ENCODE measurements at places on chromosomes 3 and 15.

DNA sequence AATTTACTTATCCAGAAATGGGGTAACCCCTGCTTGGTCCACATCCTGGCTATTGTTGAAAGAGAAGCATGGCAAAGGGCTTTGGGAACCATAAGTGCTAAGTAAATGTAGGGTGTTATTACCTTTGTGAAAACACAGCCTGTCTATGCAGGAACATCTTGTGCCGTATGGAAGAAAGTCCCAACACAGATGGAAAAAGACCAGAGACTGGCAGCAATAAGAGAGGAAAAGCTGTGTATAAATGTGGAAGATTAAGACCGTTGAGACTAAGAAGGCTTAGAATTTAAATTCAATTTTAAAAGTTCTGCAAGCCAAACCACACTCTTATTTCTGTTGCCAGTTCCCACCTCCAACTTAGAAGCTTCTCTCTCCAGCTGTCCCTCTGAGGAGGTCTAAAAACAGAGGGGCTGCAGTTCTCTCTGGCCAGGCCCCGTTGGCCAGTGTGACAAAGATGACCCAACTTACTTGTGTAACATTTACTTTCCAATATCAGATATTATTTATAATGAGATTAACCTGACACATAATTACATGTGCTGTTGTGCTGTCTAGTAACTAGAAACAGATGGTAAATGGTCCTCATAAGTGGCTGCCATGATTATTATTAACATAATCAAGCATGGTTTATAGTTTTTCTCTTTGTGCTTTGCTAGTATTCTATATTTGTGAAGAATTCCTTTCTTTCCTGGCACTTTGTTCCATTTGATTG, 7.0 kb downstream of the MINDY4B start:
- no peak for DNase-seq

GRCh38 chr3:16240229-16241023, 24.3 kb downstream of the DPH3 start:
- no peak for DNase-seq

- no peak for DNase-seq
Observed at GRCh38 chr15:75076277-75076676, 52.9 kb downstream of the PPCDC start.

DNA sequence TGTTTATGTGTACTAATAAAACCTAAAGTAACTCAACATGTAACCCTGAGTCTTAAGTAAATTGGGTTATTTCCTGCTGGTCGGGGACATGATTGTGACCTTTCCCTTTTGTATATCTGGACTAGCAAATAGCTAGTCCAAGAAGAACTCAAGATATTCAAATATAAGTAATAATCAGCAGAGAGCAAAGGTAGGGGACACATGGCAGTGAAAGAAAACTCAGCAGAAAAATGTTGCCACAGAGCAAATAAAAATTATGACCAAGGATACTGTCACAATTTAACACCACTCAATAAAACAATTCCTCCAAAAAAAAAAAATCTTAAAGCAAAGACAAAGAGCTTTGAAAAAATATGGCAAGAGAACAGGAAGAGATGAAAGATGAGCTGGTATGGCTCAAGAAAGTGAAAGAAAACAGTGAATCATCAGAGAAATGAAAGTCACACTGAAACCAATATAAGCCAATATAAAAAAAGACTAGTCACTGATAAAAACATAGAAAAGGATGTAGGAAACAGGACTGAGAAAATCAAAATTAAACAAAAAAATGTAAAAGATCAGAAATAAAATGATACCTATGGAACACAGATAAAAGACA, 43.4 kb downstream of the HLTF start:
- DNase-seq = no peak

DNA sequence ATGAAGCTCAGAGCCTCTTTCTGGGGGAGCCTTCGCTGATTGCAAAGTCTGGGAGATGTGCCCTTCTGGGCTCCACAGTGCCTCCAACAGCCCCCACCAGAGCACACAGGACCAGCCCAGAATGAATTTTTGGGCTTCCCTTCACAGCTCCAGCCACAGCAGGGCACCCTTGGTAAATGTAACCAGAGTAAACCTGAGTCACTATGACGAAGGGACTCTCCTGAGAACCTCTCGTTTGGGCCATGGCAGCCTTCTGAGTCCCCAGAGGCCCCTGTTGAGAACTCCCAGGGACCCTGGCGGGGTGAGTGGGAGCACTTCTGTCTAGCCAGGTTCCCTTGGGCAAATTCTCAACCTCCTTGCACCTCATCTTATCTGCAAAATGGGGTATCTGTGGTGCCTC, 20.8 kb downstream of the FAM3D start:
- no peak for DNase-seq

DNA sequence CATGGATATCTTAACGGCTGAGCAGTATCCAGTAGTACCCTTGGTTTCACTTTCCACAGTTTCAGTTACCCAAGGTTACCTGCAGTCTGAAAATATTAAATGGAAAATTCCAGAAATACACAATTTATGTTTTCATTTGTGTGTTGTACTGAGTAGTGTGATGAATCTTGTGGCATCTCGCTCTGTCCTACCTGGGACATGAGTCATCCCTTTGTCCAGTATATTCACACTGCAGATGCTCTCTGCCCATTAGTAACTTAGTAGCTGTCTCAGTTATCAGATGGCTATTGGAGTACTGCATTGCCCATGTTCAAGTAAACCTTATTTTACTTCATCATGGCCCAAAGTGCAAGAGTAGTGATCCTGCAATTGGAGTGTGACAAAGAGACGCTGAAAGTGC, 26.1 kb downstream of the GASK1A start:
- no peak for DNase-seq

- DNase-seq = no peak
Observed at GRCh38 chr3:105022813-105023212, 343.9 kb upstream of the ALCAM start.

DNA sequence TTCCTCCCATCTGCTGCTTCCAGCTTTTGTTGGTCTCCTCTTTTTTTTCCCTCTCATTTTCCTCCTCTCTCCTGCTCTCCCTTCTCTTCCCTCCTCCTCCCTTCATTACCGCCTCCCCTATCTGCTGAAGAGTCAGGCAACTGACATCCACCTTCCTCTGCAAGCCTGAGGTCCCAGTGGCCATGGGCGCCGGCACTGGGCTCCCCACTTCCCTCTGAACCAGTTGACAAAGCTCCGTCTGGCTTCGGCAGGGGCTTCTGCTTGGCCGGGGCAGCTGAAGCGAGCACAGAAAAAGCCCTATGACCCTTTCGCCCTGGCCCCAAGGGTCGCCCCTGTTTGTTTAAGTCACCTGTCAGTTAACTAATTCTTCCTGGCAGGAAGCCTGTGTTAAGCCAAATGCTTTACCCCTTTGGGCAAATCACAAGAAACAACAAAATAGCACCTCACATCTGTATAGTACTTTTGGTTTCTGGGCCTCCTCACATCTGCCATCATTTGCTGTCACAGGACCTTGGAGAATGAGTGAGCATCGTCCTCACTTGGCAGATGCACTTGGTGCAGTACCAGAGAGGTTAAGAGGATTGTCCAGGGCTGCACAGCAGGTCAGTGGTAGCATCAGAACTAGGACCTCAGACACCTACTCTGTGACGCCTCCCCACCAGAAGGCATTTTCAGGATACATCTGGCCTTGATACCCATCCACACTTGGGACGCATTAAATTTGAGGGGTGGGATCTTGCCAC, 27.7 kb downstream of the ITGA11 start:
- no peak for DNase-seq

GRCh38 chr15:42131826-42132806, 24.3 kb downstream of the PLA2G4F start:
- DNase-seq = no peak

DNA sequence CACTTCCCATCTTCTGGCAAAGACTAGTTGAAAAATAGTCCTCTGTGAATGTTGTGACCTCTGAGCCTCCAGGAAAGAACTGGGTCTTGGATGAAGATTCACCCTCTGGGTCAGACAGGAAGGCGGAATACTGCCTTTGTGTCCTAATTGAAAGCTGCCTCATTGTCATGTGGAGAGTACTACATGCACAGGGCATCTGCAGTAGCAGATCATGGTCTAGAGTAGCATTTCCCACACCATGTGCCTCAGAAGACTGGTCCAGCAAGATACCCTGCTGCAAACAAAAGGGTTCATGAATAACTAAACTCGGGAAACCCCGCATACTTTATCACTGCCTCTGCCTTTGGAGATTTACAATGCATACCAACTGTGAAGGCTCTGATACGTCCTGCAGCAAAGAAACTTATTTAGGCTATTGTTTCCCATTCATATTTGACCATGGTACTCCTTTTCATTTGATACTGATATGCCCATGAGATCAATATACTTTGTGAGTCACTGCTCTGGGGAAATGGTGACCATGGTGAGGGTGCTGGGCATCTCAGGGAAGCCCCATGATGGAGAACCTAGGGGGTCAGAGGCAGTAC, 22.7 kb downstream of the IRAK2 start:
- no peak for DNase-seq

GRCh38 chr3:170790647-170791046, 79.3 kb downstream of the RPL22L1 start:
- DNase-seq = no peak

- no peak for DNase-seq
Observed at GRCh38 chr3:146628671-146629070, 23.5 kb upstream of the PLSCR5 start.

DNA sequence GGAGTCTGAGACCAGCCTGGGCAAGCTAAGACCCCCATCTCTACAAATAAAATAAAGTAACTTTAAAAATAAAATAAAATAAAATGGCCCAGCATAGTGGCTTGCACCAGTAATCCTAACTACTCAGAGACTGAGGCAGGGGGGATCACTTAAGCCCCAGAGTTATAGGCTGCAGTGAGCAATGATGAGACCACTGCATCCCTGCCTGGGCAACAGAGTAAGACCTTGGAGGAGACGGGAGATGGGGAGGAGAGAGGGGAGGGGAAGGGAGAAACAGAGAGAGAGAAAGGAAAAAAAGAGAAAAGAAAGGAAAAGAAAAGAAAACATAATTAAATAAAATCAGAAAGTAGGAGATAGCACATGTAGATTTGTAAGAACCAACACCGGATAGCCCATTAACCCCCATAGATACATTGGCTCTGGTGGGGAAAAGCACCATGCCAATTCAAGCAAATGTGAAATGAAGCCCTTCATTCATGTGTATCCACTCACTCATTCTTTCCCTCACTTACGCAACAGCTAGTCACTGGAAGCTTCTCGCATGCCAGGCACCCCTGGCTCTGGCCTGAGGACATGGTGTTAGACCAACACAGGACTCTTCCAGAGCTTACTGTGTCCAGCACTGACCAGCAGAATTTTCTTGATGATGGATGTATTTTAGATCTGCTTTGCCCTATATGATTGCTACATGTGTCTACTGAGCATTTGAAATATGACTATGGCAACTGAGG, 183.2 kb downstream of the MAGI1 start:
- DNase-seq = no peak

GRCh38 chr3:65811892-65812291, 226.8 kb downstream of the MAGI1 start:
- no peak for DNase-seq

DNA sequence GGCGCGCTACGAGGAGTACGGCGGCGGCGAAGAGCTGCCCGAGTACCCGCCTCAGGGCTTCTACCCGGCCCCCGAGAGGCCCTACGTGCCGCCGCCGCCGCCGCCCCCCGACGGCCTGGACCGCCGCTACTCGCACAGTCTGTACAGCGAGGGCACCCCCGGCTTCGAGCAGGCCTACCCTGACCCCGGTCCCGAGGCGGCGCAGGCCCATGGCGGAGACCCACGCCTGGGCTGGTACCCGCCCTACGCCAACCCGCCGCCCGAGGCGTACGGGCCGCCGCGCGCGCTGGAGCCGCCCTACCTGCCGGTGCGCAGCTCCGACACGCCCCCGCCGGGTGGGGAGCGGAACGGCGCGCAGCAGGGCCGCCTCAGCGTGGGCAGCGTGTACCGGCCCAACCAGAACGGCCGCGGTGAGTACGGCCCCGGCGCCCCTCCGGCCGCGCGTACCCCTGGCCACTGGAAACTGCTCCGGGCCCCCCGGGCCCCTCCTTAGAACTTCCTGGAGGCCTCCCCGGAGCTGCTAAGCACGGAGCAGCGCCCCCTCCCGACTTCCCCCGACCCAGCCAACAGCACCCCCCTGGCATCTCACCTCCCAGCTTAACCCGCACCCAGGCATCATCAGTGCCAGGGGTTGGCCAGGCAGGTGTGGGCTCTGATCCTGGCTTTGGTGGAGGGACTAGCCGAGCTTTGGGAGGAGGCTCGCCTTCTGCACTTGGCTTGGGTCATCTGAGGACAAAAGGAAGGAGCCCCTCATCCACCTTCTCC, 1.4 kb downstream of the LOXL1 start:
- DNase-seq = peak; percentile 67

GRCh38 chr3:116263842-116264545, 181.3 kb downstream of the LSAMP start:
- DNase-seq = no peak

DNA sequence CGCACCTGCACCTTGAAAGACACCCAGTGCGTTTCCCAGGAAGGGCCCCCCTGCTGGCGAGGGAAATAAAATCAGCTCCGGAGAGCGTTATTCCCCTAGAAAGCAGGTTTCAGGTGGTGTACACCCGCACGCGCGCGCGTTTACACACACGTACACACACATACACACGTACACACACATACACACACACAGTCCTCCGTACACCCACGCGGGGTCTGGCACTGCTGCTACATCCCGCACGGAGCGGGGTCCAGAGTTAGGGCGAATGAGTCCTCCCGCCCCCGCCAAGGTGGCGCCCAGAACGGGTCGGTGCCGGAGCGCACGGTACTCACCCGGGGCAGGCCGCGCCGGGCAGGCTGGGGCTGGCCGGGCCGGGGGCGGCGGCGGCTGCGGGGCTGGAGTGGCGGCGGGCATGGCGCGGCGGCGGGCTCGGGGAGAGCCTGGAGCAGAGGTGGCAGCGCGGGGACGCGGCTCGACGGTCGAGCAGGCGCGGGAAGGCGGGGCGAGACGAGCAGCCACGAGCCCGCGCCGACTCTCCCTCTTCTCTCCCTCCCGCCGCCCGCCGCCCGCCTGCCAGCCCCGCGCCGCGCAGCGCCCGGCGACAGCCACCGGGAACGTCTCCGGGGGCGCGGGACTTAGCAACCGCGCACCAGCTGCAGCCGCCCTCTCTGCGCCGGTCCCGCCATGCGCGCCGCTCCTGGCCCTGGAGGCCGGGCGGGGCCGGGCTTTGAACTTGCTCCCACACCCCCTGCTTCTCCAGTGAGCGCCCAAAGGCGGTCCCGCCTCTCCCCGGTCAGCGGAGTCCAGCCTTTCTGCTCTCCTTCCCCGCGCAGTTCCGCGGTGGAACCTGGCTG, at the start of gene DCLK3:
Gene DCLK3 (minus strand): TSS at position 704 of the 854 bp plus-strand sequence. CDS start 290 bp downstream, at position 414.
- DNase-seq = no peak

DNA sequence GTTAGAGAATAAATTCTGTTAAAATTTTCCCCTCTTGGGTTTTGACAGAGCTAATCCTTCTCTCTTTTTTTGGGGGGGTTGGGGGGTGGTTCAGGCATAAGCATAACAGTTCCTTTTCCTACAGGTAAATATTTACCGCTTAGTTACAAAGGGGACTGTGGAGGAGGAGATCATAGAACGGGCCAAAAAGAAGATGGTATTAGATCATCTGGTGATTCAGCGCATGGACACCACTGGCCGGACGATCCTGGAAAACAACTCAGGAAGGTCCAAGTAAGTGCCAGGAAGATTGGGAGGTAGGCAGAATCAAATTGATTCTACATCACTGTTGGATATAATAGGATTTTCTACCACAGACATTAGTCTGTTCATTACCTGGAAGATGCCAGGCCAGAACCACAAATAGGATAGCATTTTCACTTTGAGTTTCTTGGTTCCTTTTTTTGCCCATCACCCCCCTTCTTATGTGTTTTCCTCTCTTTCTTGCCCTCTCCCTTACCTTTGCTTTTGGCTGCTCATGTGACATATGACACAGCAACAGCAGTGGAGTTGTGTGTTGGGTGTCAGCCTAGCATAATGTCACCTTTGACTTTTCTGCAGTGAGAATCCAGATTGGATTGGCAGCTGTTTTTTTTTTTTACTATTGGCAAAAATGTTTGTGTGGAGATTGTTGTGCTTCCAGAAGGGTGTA, 79.0 kb downstream of the CHD2 start:
- DNase-seq = no peak
